Stromal cell of bone marrow (primary cell): ENCODE measurements at places on chromosomes 5 and 9.

DNA sequence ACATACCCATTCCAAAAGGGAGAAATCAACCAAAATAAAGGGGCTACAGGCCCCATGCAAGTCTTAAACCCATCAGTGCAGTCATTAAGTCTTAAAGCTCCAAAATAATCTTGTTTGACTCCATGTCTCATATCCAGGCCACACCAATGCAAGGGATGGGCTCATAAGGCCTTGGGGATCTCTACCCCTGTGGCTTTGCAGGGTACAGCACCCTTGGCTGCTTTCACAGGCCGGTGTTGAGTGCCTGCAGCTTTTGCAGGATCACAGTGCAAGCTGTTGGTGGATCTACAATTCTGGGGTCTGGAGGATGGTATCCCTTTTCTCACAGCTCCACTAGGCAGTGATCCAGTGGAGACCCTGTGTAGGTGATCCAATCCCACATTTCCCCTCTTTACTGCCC, 5.0 kb upstream of the SPINK14 start:
- DNase-seq, result no peak

- DNase-seq, result no peak
These were observed 67.2 kb downstream of the IL31RA start for GRCh38 chr5:55918087-55919035.

GRCh38 chr5:75040973-75041372, 11.4 kb downstream of the GCNT4 start:
- no peak for DNase-seq

DNA sequence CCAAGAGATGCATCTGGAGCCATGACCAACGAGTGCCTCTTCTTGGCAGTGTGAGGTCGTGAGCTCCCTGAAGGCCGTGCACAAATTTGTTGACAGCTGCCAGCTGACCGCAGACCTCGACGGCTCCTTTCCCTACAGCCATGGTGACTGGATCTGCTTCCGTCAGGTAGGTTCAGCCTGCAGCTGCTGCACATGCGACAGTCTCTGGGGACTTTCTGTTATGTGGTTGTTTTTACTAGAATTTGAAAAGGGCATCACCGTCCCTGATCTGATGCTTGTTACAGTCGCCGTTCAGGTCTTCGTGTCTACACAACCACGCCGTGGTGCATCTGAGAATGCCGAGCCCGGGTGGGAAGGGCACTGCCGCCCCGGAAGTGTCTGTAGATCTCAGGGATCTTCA, 36.5 kb upstream of the LRRC14B start:
- no peak for DNase-seq

DNA sequence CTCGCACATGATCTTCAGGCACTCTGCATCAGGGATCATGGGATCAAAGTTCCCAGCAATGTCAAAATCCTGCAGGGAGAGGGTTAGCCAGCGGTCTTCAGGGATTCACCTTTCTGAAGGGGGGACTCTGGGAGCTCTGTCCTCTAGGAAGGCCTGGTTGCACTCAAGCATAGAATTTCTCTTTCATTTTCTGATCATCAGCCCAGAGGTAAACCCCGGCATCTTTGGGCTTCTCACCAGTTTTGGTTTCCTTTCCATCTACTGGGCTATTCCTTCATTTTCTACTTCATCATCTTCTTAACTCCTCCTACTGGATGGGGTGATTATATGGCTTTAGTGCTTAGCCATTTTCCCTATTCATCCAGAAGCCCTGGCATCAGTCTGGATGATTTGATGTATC, 4.6 kb upstream of the DND1 start:
- no peak for DNase-seq

- DNase-seq, result no peak
These were observed 30.5 kb downstream of the TRIO start for GRCh38 chr5:14173377-14174229.
